B cell (primary cell): ENCODE measurements at places on chromosomes 2 and 18. TPM values are rescaled to one million over a fixed set of nuclear protein-coding genes. Genes with fewer than 3 reads are reported as not detected.

DNA sequence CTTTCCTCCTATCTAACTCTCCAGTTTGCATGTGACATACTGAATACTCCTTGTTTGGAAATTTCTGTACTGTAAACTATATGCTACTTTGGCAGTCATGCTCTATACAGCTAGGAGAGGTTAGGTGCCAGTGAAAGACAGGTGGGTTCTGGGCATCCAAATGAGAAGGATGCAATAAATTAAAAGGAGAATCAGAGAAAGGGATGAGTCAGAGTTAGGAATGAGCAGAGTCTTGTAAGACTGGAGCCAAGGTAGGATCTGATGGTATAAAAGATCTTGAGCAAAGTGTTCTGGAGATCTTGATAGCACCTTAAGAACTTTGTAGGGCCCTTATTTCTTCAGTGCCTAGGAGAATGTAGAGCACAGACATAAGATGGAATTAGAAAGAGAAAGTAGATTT, 58.7 kb upstream of the STAM2 start:
- no peak for DNase-seq

GRCh38 chr2:37784071-37784758, 112.8 kb upstream of the CDC42EP3 start:
- no peak for DNase-seq

- DNase-seq, result no peak
These were observed 12.2 kb downstream of the SCN1A start for GRCh38 chr2:166115589-166115988.

DNA sequence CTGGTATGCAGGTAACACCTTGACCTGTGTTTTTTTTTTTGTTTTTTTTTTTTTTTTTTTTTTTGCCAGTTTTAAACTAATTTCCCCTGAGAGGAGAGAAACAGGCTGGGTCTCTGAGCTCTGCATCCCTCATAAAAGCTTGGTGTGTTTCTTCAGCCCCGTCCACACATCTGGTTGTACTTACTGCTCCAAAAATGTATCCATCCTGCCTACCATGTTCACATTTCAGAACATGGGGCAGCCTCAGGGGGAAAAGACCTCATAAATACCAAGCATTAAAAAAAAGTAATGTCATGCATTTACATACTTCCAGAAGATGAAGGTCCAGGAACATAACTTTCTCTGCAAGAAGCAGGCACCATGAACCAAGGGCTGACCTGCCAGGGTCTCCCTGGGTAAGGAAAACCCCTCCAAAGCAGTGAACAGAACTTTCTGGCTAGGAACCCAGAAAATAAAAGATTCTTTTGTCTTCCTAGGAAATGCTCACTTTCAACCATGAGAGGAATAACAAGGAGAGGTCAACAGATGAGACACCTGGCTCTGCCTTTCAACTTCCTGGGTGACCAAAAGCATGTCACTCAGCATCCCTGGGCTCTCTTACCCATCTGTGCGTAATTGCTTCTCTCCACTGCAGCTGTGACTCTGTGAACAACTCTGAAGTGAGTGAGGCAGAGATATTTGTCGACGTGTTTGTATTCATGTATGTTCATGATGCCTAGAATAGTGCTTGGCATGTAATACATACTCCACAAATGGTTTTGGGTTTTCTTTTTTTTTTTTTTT, 118.6 kb downstream of the MCFD2 start:
- DNase-seq, result no peak

The PSTPIP2 gene
- 0.76 and 1.00 TPM in 2 replicates for total RNA-seq

The MYO3B gene
- not detected in 2 replicates for total RNA-seq

DNA sequence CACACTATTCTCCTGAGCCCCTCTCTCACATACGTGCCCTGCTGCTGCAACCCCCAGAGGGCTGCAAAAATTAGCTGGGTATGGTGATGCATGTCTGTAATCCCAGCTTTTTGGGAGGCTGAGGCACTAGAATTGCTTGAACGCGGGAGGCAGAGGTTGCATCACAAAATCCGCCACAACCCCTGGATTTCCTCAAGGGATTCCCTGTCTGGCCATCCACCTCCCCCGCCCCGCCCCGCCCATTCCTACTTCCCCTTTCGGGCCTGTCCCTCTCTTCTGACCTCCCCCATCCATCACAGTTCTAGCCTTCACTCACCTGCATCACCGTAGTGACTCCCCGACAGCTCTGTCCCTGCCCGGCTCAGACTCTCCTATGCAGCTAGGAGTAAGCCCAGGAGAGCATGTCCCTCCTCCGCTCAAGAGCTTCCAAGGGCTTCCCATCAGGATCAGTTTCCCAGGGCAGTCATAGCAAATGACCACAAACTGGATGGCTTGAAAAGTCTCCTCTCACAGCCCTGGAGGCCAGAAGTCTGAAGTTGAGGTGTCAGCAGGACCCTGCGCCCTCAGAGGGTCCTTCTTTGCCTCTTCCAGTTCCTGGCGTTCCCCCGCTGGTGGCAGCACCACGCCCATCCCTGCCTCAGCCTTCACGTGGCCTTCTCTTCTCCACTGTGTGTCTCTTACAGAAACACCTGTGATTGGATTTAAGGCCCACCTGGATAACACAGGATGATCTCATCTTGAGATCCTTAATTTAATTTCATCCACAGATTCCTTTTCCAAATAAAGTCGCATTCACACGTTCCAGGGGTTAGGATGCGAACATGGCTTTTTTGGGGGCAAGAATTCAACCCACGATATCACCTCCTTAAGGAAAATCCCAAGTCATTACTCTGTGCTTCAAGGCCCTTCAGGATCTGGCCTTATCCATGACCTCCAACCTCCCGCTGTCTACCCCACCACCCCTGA, 58.5 kb downstream of the HS1BP3 start:
- DNase-seq, result no peak

The LIMS3 gene
- total RNA-seq, result 0.32 and 0.81 TPM in 2 replicates

DNA sequence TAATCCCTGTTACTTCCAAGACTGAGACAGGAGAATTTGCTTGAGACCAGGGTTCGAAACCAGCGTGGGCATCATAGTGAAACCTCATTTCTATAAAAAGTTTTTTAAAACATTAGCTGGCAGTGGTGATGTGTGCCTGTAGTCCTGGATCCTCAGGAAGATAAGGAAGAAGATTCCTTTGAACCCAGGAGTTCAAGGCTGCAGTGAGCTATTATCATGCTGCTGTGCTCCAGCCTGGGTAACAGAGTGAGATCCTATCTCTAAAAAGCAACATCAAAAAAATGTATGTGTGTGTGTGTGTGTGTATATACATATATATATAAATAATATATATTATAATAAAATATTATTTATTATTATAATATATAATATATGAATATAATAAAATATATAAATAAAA, 1417.6 kb upstream of the CDH2 start:
- DNase-seq, result no peak

DNA sequence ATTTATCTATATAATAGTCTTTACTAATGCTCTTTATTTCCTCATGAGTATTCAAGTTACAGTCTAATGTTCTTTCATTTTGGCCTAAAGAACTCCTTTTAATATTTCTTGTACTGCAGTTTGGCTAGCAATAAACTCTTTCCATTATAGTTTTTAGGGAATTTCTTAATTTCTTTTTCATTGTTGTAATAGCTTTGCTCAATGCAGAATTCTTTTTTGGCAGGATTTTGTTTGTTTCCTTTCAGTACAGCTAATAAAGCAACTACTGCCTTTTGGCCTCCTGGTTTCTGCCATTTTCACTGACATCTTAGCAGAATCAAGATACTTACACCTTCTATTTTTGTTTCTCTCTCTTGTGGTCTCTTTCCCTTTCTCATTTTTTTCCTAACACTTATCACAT, 390.4 kb upstream of the RGPD4 start:
- DNase-seq, result no peak

DNA sequence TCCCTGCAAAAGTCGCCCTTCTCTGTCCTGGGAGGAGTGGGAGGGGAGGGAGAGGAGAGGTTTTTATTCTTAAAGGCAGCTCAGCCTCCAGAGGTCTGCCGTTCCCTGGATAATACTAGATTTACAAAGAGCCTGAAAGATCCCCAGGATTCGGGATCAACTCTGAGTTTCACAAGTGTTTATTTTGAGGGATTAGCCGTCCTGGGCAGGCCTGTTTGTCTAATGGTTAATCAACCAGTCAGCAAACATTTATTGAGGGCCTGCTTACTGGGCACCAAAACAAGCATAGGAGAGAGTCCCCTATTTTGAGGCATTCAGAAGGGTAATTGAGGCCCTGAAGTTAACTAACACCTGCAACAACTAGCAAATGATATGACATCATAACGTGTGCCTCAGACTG, 152.6 kb upstream of the SLC1A4 start:
- no peak for DNase-seq

DNA sequence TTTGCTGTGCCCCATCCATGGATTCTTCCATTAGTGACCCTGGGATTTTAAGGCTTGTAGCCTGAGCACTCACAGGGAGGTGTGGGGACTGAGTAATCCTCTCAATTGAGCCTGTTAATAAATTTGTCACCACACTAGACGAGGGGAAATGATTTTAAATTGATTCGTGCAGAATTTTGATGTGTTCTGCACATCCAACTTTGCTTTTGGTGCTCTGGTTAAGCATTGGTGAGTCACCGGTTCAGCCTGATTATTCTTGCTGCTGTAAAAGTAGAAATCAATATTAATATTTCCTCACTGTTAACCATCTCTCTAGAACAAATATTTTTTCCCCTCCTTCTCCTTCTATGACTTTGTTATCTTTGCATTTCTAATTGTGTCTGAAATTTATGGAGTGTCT, 482.0 kb downstream of the TSN start:
- DNase-seq, result no peak

GRCh38 chr2:18262601-18263000, 297.9 kb downstream of the RDH14 start:
- DNase-seq, result no peak

GRCh38 chr2:120927265-120927628, 191.6 kb downstream of the GLI2 start:
- no peak for DNase-seq

- DNase-seq, result peak; percentile 64
These were observed 45.2 kb downstream of the ADNP2 start for GRCh38 chr18:80154293-80154692.

The METAP1D gene
- 8.2 and 8.9 TPM in 2 replicates for total RNA-seq

The PCARE gene
- total RNA-seq, result not detected in 2 replicates

DNA sequence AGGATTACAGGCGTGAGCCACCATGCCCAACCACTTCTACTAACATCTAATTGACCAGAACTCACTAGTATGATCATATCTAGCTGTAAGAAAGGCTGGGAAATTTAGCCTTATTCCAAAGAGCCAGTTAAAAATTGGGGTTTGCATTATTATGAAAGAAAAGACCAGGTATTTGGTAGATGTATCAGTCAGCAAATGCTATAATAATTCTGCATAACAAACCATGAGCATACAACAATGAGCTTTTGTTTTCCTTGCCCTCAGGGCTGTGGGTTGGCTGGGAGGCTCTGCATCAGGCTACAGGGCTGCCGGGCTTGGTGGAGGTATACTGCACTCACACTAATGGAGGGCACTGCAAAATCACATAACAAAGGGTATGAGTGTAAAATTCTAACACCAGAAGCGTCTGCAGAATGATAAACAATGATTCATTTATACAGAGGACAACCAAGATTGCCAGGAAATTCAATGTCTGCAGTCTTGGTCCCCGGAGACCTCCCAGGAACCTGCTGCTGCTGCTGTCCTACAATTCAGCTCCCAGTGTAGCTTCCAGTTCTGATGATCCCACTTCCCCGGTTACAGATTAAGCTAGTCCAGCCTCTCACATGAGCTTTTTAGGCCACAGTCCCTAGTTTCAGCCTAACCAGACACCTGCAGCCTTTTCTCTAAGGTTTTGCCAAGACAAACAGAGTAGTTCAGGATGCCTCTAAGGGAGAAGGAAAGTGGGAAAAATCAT, 32.2 kb upstream of the ST3GAL5 start:
- no peak for DNase-seq

DNA sequence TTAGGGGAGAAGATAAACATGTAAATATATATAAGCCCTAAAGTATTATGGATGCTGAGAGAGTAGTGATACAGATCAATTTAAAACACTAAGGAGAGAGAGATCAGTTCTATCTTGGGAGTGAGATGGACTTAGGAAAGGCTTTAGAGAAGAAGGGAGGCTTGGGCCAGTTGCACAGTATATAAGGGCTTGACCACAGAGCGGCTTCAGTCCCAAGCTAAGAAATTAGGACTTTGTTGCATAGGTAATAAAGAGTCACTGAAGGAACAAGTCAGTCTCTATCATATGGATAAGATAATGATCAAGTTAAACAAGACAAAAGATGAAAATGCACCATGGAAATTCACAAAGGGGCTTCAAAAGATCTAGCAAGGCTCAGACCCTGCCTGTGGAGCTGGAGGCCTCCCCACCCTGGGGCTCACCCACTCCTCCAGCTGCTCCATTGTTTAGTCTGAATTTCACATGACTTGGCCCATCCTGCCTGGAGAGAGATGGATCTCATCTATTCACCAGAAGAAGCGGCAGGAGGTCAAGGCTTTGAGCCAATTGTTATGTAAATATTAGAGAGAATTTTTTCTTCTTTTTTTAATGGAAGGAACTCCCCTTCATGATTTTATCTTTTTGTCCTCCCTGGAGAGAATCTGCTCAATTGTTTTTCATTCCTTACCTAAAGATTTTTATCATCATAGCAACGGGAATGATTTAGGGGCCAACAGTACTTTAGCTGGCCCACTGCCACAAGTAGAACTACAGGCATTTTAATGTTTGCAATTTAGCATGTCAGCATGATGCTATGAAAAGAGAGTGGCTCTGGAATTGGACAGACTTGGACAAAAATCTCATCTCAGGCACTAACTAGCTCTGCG, 44.0 kb downstream of the GYPC start:
- no peak for DNase-seq

DNA sequence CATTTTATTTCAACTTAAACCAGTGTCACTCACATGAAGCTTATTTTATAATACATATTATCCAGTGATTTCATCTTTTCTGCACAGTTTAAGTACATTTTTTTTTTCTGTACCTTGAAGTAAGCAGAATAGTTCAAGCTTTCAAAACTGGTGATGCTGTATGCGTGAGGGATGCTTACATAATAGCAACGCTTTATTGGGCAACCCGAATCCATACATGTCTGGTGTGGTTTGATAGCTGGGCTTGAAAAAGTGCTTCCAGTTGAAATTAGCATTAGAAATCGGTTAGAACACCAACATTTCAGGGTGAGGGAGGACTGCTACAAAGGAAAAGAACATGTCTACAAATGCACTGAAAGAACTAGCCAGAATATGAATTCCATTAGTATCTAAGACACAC, 117.4 kb downstream of the MBP start:
- DNase-seq, result no peak

The NPHP1 gene
- 1.6 and 2.4 TPM in 2 replicates for total RNA-seq

GRCh38 chr2:121329786-121330185, 44.8 kb upstream of the TFCP2L1 start:
- DNase-seq, result no peak

GRCh38 chr2:234378440-234378839, 118.4 kb downstream of the ARL4C start:
- no peak for DNase-seq

The IL1A gene
- total RNA-seq, result 0.19 TPM in 1 of 2 replicates, not detected in the other

- peak; percentile 64 for DNase-seq
These were observed 29.8 kb downstream of the ARMC9 start for GRCh38 chr2:231228223-231228622.
